ENCODE measurements at places on chromosomes 11 and 22.

DNA sequence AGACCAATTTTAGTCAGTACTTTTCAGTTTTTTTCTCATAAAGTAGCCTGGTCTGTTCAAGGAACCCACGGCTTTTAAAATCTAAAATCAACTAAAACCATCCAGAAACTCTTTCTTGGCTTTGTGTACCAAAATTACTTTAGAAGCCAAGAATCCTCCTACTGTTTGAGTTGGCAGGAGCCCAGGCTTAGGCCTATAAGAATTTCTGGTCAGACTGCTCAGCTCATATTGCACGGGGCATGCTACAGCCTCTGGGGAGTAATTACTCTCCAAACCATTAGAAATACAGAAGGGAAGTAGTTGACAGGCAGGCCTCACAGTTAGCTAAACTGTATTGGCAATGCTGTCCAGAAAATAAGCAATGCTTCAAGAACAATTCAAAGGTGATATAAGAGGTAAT lies 1862.9 kb upstream of the RAG2 start:
- DNase-seq, result peak; percentile 0

DNA sequence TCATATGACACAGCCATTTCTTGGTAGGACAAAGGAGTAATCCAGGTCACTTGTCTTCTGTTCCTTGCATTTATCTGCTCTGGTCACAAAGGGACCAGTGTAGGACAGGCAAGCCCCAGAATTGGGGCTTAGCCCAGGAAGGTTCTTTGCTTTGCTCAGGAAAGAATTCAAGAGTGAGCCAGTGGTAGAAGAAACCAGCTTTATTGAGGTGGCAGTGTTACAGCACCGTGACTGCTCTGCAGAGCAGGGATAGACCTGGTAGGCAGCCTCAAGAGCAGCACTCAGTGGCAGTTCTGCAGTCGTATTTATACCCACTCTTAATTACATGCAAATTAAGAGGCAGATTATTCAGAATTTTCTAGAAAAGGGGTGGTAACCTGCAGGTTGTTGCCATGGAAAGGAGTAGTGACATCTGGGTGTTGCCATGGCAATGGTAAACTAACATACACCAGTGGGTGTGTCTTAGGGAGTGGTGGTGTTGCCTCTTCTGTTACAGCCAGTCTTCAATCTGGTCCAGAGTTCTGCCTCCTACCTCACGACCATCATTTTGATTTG lies 84.9 kb upstream of the RAB1B start:
- no peak for DNase-seq

GRCh38 chr11:85774256-85775101 lies 36.5 kb downstream of the SYTL2 start:
- no peak for DNase-seq

GRCh38 chr11:126337474-126338241 lies 17.8 kb upstream of the ST3GAL4 start:
- DNase-seq, result no peak

GRCh38 chr11:68942751-68943271 lies 38.0 kb downstream of the MRGPRD start:
- DNase-seq, result no peak

GRCh38 chr11:8192016-8192895 lies 23.4 kb upstream of the RIC3 start:
- DNase-seq, result peak; percentile 79

DNA sequence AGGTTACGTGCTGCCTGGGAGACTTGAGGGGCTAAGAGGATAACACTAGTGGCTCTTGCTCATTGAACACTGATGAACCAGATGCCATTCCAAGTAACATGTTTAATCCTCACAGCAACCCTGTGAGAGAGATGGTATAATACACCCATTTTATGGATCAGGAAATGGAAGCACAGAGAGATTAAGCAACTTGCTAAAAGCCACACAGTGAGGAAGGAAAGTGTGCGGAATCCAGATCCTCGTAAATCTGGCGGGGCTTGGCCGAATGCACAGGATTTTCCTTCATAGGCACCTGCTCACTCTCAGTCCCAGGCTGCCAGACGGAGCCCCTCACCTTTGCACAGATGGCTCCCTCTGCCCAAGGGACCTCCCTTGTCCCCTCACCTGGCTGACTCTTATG lies 7.7 kb upstream of the FOSL1 start:
- DNase-seq, result no peak

DNA sequence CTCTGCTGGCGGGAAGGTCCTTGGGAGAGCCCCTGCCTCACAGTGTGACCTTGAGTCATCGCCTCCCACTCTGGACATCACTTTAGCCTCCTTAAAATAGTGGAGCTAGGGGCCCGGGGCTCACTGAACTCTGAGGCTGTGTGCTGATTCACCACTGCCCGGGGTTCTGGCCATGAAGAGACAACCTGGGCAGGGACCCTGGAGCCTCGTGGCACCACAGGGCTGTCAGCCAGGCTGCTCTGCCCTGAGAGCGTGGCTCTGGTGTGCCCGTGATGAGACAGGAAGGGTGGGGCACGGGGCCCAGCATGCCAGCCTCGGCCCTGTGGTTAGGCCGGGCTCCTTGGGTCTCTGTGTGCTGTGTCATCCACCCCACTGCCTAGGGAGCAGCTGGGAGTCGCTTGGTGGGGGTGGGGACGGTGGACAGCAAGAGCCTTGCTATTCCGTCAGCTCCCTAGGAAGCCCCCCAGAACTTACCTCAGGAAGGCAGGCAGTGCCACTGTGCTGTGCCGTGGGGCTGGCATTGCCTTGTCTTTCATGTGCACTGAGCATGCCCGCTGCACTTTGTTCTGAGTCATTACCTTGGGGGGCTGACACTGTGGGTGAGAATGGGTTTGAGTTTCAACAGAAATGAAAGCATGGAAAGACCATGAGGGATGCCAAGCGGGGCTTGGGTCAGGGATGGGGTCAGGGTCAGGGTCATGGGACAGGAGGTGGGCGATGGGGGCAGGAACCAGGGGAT lies 31.7 kb downstream of the TPCN2 start:
- no peak for DNase-seq

GRCh38 chr11:44275961-44276550 lies 33.9 kb downstream of the ALX4 start:
- DNase-seq, result no peak

DNA sequence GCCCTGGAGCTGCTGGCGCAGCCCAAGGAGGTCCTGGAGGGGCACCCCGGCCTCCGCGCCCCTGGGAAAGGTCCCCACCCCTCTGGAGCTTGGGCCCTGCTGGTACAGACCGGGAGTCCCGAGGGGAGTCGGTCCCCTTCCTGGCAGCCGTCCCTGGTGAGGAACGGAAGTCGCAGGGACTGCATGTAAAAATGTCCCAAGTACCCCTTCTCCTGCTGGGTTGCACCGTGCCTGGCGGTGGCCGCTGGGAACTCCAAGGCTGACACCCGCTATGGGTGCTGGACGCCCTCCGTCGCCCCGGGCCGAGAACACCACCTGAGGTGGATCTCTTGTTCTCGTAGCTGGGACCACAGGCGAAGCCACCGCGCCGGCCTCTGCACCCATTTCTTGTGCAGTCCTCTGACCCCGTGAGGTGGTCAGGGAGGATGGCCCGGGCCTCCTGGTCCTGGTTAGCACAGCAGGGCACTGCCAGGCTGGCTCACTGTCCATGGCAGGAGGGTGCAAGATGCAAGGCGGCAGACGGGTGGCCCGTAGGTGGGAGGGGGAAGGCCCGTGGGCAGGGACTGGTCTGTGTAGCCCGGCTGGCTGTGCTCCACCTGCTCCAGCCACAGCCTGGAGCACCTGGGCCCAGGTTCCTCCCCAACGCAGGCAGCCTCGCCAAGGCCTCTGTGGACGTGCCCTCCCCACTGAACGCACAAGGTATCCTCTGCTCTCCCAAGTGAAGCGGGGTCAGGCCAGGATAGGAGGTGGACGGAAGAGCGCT lies 165.2 kb downstream of the IGLL1 start:
- DNase-seq, result no peak

- no peak for DNase-seq
These were observed 1327.9 kb downstream of the TBC1D22A start for GRCh38 chr22:48090332-48090672.

DNA sequence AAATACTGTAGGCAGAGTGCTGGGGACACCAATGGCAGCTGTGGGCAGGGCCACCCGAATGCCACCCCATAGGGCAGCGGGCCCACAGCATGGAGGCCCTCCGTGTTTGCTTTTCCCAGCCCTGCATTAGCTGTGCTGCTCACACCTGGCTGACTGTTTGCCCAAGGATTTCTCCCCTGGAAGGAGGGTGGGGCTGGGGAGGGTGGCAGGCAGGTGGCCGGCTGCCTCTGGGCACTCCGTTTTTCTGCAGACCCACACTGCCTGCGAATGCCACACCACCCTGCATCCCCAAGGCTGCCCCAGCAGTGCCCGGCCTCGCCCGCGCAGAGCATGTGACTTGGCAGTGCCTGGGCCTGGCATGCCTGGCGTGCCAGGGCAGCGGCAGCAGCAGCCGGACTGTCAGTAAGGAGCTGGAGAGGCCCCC lies 19.6 kb downstream of the DAGLA start:
- DNase-seq, result no peak

DNA sequence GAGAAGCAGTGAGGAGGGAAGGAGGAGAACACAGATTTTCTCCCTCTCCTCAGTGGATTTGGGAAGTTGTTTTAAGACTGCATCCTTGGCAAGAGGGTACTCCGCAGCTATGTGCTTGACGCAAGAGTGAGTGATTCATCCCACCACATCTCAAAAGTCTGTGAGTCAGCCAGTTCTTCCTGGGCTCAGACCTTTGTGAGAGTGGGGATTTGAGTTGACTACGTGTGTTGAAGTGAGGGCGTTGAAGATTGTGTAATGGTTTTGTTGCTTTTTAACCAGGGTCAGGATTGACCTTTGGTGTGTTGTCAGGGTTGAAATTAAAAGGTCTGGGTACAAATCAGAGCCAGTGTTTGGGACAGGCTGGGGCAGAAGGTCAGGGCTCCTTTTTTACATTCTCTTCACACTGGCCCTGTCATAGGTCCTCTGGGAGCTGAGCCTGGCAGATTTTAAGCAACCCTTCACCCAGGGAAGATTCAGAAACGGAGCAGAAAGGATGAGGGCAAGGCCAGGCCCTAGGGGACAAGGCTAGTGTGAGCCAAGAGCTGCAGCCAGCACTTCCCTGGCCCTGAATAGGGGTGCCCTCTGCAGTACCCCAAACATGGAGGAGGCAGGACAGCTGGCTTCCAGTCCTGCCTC lies 4.2 kb upstream of the C11orf86 start:
- no peak for DNase-seq

GRCh38 chr11:46726206-46726862 lies 7.3 kb downstream of the F2 start:
- no peak for DNase-seq

- no peak for DNase-seq
These were observed 17.6 kb downstream of the OTOG start for GRCh38 chr11:17564687-17565042.

GRCh38 chr11:23974601-23975000 lies 522.3 kb upstream of the LUZP2 start:
- no peak for DNase-seq

DNA sequence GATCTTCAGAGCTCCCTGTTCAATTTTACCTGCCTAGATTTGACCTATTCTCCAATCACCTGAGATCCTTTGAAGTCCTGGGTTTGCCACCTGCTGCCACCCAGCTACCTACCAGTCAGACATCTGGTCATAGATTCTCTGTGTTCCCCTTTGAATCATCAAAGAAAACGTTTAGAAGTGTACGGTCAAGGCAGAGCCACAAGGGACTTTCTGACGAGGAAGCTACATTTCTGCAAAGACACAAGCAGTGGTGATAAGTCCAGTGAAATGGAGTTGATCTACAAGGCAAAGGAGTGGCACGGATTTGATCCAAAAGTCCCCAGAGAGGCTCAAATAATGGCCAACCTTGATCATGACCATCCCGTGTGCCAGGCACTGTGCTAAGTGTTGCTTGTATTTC lies 549.9 kb downstream of the MIAT start:
- no peak for DNase-seq

GRCh38 chr11:2441171-2441570 lies 3.1 kb downstream of the TRPM5 start:
- no peak for DNase-seq

GRCh38 chr11:132941024-132941646 lies 591.2 kb downstream of the OPCML start:
- peak; percentile 84 for DNase-seq

DNA sequence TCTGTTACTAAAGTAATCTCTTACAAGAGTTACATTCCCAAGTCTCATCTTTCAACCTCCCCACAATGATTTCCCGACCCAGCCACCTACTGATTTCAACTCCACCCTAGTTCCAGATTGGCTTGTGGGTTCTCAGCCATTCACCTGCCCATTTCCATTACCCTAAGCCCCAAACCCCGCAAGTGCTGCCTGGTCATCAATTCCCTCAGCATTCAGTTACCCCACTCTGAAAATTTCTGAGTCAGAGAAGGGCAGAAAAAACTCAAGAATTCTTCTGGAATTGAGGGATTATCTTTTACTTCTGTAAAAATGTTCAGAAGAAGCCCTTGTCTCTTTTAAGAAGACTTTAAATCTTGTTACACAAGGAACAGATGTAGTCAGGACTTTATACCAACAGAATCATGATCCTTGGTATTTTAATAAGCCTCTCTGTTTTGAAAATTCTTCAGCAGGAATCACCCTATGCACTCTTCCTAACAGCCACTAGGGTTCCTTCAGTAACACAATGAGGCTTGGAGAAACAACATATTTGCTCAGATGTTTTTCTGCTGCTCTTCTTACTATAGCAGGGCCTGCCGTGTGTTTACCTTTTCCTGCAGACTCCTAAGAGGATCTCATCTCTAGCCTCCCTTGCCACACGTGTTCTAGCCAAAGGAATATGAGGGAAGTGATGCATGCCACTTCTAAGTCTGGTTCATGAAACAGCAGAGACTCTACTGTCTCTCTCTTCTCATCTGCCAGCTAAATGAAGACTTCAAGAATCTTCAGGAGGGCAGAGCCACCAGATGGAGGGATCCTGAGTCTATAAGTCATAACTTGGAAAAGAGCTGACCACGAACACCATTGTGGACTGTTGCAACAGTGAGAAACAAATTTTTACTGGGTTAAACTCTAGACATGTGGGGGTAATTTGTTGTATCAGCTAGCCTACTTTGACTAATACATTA lies 29.3 kb upstream of the PAMR1 start:
- no peak for DNase-seq

DNA sequence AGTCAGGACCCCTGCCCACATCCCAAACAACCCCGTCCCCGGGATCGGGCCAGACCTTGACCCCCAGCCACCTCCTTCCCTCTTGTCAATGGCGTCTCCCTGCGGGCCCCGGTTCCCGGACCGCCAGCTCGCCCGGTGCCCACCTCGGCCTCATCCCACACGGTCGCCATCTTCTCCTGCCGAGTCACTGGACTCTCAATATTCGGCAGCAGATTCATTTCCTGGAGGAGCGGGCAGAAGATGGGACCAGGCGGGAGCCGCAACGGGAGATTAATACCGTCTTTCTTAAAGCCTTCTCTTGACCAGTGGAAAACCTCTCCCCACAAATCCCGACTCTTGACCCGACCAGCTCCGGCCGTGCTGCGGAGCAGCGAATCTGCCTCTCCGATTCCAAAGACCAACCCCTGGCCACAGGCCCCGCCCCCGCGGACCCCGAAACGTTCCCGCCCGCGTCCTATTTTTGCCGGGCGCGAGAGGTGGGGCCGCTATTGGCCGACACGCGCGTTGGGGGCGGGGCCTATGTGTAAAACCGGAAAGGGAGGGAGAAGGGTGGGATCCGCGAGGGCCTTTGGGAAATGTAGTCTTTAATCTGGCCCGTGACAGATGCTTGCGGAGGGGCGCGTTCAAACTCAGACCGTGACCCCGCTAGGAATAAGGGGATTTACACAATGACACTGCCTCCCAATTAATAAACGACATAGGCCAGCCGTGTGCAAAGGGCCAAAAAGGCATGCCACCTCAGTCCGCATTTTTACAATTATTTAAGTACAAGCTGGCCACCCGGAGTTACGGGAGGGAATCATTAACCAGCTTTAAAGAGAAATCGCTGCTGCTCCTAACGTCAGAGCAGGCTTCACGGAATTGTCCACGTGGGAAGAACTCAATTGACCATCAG lies at the start of gene PSMC3:
PSMC3 (minus strand) TSS at position 378 of the 895 bp plus-strand sequence; CDS start at position 218, 160 bp downstream.
- peak; percentile 98 for DNase-seq

GRCh38 chr22:28821452-28821851 lies 21.1 kb upstream of the XBP1 start:
- DNase-seq, result no peak
